Activated naive CD4-positive, alpha-beta T cell (primary cell): ENCODE measurements at places on chromosomes 5 and 9.

DNA sequence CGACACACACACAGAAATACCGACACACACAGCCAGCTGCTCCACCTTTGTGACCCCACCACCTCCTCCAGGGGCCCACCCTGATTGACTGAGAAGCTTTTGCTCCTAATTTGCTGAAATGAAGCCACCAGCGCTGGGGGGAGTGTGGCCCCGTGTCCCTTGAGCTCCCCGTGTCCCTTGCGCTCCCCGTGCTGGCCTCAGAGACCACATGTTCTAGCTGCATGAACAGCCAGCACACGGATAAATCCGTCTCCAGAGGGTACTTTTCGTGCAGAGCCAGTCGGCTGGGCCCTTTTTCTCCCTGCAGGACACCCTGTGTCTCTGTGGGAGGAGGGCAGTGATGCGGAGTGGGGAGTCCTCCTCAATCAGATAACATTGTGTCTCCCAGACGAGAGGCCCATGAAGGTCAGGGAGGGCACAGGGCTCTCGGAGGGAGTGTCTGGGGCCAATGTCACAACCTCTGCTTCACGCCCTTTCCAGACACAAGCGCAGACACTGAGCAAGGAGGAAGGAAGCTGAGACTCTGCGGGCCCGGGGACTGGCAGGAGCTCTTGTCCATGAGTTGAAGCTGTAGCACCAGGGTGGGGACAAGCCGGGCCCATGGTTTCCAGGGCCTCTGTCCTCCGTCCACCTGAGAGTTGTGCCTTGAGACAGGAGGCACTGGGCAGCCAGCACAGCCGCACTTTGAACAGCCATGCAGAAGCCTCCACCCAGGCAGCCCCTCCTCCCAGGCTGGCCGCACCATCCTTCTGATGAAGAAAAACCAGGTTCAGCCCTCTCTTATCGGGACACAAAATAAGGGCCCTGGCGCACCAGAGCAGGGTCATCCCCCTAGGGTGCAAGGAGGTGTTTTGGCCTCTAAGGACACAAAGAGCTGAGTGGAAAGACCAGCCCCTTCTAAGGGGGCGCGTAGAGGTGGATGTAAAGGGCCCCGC, 36.4 kb upstream of the SLC6A19 start:
- no peak for DNase-seq

- no peak for DNase-seq
Observed at GRCh38 chr5:16493261-16493660, 27.7 kb upstream of the ZNF622 start.

- no peak for DNase-seq
Observed at GRCh38 chr5:174718880-174719610, 5.3 kb upstream of the MSX2 start.

DNA sequence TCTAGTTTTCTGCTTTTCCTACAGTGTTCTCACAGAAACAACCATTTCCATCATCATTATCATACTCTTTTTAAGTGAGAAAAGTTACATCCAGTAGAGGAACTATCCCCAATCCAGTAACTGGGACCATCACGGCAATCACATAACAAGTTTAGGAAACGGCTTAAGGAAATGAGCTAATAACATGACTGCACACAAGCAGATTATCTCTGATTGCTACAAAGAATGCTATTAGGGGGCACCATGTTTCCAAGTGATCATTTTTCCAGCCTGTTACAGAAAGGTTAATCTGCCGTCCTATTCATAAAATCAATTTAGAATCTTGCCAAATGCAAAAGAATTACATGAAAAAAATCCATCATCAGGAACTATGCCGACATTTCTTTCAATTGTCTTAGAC, 94.6 kb downstream of the EFNA5 start:
- DNase-seq: no peak

- no peak for DNase-seq
Observed at GRCh38 chr9:5721279-5722087, 92.6 kb downstream of the RIC1 start.

- DNase-seq: no peak
Observed at GRCh38 chr5:61790678-61791077, 458.6 kb downstream of the ZSWIM6 start.

- no peak for DNase-seq
Observed at GRCh38 chr9:2602704-2603116, 18.9 kb upstream of the VLDLR start.

DNA sequence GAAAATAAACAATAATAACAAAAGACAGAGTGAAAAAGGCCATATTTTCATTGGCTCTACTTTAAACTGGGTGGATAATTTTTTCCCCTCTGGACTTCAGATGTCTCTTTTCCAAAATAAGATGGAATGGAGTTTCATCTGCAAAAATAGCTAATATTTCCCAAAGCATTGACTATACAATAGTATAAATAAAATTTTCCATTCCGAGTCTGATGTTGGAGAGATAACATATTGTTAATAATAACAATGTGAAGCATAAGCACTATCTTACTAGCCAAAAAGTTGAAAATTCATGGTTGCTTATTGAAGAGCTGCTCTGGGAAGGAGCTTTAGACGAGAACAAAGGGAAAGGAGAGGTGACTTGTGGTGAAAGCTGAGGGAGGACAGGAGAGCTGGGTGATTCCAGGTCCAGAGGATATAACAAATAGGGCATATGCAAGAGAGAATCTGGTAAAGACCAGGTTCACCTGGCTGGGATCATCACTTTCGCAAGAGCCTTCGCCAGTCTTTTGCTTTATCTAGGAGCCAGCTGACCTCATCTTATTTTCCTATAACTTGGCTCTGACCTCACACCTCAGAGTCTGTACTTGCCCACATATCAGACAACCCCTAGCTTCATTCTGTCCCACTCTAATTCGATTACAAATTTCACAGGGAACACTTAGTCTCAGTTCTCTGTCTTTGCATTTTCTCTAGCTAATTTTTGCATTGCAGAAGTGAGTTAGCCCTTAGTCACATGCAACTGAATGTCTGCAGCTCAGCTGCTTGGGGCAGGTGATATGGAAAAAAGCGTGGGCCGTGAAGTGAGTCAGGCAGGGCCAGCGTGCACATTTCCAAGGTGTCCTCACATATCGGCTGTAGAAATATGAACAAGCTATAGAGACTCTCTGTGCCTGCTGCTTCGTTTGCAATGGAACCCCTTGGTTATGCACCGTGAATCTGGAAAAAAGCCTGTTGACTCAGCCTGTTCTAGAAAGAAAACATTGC, 7.6 kb upstream of the ZNF474 start:
- DNase-seq: no peak

GRCh38 chr9:91248707-91249106, 113.0 kb downstream of the AUH start:
- no peak for DNase-seq
